ENCODE measurements at places on chromosomes 11 and 22.

DNA sequence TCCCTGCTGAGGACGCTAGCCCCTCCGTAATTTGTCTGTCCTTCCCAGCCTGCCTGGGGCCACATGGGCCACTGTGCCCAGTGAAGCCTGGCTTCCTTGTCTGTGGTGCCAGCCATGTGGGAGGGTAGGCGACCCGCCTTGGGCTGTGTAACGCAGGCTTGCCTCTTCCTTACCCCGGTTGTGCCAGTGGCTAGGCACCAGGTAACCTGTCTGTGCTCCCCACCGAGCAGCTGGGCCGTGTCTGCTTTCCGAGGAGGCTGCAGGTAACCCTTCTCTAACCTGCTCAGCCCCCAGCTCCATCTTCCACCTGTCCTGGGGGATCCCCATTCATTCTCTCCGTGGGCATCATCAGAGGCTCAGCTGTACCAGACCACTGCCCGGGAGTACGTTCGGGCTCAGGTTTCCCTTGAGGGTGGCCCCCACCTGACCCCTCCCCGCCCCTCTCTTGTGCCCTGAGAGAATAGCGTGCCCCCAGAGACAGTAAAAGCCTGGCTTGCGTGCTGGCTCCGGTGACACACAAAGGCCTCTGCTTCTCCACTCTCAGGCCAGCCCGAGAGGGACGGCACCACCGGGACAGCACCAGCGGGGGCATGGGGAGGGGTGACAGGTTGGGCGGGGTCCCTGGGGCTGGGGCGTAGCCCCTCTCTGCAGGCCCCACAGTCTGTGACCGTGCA is 79.1 kb downstream of the CDKN1C start:
- DNase-seq = no peak

DNA sequence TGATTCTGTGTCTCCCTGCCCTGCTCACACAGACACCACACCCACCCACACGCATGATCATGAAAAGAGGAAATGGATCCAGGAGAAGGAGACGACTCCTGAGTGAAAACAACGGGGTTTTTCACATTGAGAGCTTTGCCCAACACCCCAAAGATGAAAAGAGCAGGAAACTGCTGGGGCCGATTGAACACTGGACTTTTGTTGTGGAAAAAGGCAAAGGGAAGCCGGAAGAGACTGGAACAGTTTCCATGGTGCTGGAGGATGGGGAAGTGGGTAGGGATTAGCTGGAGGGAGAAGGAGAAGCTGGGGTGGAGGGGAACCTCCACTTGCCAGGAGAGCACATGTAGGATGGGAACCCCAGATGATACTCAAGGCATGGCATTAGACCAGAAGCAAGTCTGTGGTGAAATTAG is 5.2 kb upstream of the SLC43A3 start:
- no peak for DNase-seq

- no peak for DNase-seq
These were observed 26.6 kb downstream of the GRIA4 start for GRCh38 chr11:105636496-105636895.

GRCh38 chr11:30488304-30488998 is 97.7 kb downstream of the MPPED2 start:
- no peak for DNase-seq

DNA sequence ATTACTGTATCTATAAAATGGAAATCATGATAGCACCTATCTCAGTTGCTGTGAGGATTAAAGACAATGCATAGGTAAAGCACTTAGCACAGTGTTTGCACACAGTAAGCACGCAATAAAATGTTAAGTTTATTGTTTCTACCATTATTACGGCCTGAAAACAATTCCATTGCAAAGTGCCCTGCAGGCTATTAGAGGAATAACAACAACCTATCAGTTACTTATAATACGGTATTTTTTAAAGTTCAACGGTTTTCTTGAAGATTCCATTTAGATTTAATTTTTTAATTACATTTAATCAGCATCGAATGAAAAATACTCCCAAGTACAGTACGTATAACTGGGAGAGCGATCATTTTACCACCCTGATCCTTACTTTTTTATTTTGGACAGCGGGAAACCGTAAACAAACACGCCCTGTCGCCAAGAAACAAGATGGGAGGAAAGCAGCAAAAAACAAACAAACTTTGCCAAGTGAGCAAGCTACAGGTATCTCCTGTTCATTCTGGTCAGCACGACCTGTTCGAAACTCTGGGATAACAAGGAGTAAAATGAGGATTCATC is 893 bp downstream of the SLC36A4 start:
- no peak for DNase-seq

GRCh38 chr11:95831198-95831883 is 41.0 kb downstream of the CEP57 start:
- DNase-seq = no peak

DNA sequence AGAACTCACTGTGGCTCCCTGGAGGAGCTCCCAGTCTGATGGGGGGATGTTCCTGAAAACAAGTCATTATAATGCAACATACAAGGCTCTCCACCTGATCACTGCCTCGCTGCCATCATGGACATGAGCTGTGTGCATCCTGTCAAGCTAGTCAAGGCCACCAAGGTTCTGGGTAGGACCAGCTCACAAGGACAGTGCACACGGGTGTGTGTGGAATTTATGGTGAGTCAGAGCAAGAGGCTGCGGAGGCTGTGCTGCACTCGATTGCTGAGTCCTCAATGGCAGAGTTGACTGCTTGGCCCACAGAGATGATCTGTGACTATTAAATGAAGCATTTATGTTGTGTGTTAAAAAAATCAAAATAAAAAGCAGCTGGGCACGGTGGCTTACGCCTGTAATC is 96.6 kb downstream of the SEZ6L start:
- no peak for DNase-seq

DNA sequence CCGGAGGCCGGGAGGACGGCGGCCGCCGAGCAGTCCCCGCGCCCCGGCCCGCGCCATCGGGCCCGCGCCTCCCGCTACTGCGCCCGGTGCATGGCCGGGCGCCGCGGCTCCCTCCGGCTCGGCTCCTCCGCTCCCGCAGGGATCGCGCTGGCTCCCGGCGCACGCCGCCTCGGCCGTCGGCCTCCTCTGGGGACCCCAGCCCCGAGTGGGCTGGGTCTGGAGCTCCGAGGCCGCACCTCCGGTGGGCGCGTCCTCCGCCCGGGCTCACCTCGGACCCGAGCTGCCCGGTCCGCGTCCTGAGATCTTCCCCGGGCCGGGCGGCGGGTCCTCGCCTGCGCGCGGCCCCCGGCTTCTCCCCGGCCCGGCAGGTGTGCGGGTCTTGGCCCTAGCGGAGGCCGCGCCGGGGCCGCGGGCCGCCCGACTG is 251 bp downstream of the SHISA8 start:
- no peak for DNase-seq

DNA sequence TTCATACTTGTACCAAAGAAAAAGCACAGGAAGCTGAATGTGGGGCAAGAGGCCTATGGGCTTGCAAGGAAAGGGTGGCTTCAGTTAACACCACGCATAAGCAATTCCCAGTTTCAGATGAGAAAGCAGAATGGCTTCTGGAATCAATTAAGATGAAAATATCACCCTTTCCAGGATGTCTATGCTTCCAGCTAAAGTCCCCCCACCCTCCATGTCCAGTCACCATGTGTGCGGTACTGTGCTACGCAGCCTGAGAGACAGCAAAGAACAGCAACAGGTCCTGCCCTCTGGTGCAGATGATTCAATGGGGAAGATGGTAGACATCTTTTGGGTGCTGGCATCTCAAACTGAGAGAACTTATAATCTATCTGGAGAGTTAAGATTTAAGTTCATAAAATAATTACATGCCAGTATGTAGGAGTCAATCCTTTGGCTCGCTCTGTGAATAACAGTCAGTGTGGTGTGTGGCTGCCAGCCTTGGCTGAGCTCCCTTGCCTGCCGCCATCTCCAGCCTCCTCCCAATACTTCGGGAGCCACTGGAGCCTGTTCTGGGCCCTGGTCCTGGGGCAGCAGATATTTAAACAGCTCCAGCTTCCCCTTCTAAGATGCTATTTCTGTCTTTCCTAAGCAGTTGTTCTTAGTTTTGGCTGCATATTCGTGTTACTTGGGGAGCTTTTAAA is 44.5 kb downstream of the ME3 start:
- DNase-seq = no peak

- DNase-seq = no peak
These were observed 89.9 kb upstream of the PRDM11 start for GRCh38 chr11:45056529-45056928.

DNA sequence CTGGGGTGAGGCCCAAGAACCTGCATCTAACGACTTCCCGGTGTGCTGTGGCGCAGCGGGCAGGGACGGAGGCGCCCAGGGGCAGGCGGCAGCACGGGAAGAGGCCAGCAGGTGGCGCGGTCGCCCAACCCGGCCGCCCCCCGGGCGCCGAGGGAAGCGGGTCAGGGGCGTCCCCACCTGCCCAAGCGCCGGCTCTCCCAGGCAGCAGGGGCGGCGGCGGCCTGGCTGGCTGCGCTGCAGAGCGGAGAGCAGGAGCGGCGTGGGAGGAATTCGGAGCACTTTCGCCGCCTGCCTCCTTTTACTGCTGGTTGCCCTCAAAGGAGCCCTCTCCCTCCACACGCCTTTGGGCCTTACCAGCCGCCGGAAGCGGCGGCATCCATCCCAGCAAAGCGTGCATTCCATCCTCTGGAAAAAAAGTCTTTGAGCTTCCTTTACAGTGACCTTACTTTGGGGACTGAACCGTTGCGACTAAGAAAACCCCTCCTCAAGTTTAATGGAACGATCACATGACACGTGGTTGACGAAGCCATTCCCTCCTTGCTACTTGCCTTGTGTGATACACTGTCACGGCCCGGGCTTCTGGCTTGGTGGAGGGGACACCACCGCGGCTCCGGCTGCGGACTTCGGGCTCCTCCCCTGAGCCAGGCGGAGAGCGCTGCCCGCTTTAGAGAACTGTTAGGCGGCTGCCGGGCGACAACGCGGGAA is 106.8 kb upstream of the CLMP start:
- no peak for DNase-seq

DNA sequence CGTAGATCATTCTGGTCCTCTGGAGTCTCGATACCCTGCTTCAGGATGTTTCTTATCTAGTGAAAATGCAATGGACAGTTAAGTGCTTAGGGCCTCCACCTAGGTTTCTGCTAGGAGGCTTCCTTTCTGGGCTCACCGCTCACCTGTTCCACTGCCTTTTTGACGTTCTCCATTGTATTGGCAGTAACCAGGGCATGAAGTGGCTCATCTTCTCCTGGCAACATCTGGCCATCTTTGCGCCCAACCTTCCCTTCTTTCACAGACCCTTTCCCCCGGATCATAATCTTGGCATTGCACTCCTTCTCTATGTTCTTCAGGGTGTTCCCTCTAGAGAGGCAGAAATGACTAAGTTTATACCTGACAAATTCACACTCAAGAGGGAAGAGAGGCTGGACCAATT is 9.1 kb downstream of the SF1 start:
- DNase-seq = no peak

DNA sequence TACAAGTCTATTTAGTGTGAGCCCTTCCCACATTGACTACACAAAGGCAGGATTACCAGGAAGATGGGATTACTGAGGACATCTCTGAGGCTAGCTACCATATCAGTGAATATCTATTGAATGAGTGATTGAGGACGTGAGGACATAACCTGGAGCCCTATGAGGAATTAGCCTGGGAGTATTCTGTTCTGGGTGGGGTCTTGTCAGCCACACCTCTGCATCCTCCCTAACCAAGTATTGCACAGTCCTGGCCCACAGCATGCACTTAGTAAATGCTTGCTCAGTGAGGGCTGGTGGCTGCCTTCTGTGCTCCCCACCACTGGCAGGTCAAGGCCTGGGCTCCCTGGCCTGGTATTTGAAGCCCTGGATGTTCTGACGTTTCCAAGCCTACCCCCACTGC is 14.8 kb downstream of the DUSP18 start:
- no peak for DNase-seq

Measured in SW 1271 (cell line).